ENCODE measurements at places on chromosomes 4 and X.

DNA sequence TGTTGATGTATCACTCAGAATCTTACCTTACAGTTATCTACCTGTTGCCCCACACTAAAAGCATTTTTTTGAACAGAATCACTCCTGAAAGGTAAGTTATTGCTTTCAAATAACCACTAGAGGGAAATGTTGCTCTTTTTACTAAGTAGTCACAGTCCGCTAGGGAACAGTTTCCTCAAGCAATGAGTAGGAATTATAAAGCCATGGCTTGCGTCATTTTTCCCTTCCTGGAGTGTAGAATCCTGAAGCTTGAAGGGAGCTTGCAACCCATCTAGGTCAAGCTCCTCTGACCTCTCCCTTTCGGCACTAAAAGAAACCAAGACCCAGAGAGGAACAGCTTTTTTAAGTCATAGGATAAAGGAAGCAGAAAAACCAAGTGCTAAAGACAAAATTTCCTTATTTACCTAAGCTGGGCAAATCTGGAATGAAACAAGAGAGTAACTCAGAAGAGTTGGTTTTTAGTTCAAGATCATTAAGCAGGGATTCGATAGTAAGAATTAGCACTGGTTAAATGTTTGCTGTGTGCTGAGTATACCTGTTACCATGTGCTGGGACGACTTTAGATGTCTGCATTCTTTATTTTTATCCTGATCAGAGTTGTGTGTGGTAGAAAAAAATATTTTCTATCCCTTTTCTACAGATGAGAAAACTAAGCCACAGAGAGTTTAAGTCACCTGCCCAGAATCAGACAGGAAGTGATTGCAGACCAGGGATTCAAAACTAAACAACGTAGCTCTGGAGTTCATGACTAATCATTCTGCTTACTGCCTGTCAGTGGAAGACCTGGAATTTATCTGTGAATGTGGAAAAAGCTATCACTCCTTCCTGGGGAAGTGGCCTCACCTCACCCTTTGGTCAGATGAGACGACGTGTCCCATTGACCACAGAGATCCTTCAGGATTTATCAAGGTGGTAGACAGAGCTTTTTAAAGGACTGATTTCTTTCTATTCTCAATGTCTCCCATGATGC lies 631.5 kb downstream of the RAB28 start:
- no peak for DNase-seq

DNA sequence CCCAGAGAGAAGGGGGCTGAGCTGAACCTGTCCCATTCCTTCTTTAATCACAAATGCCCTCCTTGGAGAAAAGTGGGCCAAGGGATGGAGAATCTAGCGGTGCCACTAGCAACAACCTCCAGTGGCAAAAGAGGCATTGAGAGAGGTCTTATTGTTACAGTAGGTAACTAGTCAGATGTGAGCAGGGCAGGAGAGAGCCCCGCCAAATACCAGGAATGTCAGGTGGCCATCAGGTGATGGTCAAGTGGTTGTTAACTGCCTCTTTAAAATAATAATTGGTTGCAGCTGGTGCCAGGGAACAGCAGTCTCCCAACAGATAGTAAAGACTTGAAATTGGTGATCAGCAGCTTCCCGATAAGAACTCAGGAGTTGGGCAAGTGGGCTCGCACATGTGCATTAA lies 116.1 kb downstream of the EVC2 start:
- DNase-seq = no peak

DNA sequence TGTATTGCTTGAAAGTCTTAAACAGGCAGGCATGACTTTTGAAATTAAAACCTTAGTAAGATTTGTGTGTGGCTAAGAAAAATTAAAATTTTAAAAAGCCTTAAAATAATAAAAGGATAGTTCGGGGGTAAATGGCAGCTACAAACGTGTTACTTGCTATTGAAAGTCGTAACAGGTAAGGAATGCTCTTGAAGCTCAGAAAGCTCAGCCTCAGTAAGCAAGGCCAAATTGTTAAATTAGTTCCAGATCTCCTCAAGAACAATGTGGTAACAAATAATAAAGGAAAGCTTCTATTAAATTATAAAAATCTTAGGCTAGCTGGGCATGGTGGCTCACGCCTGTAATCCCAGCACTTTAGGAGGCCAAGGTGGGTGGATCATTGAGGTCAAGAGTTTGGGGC lies 25.5 kb downstream of the PRMT9 start:
- no peak for DNase-seq

DNA sequence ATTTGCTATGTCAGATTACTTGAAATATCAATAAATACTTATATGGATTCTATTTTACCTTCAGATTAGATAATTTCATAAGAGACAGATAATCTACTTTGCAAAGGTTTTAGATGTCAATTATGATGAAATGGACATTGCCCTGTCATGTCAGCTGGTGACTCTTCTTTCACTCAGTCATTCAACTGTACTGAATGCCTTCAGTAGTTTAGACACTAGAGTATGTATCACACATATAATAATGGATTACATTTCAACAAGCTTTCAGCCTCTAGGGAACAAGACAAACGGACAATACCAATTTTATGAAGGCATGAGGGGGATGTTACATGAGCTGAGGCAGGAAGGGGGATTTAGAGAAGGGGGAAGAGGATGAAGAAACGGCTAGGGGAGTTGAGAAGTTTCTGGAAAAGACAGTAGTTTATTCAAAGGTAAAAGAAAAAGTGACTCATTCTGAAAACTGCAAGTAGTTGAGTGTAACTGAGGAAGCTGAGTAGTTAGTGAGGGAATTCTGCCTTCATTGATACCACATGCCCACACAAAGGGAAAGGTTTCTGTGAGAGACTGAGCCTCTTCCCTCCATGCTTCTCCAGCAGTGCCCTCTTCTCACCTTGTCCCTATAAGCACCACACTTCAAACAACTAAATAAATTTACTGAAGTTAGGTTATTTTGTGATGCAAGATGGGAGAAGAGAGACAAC lies 25.7 kb downstream of the SLC9B2 start:
- DNase-seq = no peak

GRCh38 chr4:126800575-126801141 lies 832.1 kb upstream of the INTU start:
- DNase-seq = no peak
